PC-3 (cell line): ENCODE measurements at places on chromosomes 3 and 15.
A peak's percentile ranks its signal among the peaks of the same experiment; 100 is the strongest.

DNA sequence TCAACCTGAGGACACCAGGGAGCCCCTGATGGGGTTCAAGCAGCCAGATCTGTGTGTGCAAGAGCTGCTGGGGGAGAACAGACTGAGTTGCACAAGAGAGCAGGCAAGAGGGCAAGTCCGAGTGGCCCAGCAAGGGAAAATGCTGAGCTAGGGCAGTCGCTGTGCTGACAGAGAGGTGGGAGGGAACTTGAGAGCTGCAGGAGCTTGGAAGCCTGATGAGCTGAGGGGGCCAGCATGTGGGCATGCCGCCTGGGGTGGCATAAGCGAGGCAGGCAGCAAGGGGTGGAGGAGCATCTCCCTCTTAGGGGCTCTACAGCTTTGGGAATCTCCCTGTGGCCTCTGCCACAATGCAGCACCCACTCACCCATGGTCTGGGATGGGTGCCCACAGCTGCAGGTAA is 4.7 kb upstream of the CORO2B start:
- DNase-seq, result no peak

DNA sequence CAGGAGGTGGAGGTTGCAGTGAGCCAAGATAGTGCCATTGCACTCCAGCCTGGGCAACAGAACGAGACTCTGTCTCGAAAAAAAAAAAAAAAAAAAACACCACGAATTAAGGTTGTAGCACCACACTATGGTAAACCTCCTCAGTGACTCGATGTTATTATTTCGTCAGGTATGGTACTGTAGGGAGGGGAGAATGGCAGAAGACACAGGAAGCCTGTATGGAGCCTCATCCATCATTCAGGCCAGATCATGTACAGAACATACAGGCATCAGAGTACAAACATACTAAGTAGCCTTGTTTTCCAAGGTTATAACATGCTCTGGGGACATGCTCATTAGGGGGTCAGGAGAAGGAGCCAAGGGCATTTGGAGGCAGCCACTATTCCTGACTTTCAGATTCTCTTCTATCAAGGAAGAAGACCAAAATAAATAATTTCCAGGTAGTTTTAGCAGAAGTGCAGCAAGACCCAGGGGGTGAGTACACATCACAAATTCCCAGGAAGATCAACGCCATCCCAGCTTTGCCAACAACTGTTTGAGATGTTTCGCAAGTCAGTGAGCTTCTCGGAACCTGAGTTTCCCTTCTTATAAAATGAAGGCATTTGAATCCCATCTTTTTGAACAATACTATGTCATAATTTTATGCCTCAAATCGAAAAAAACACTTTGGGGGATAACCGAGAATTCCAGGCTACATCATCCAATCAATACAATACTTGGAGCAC is 79.8 kb downstream of the FOXP1 start:
- peak; percentile 77 for DNase-seq

DNA sequence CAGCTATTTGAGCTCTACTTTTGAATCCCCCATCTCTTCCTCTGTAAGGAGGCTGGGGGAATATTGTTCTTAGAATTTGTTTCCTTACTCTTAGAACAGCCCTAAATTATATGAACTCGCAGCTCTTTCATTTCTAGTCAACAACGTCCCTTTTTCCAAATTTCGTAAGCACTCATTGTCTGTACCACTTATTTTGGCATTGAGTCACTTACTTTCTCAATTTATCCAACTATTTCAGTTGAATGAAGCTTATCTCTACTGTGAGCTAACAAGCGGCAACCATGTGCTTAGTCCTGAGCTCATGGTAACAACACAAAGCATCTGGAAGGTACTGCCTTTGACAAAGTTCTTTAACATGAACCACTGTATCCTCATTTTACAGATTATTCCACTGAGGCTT is 191.1 kb downstream of the GREM1 start:
- no peak for DNase-seq

GRCh38 chr15:29677871-29678461 is 144.3 kb downstream of the TJP1 start:
- no peak for DNase-seq

- DNase-seq, result no peak
These were observed 32.8 kb upstream of the OCA2 start for GRCh38 chr15:28131946-28132345.

DNA sequence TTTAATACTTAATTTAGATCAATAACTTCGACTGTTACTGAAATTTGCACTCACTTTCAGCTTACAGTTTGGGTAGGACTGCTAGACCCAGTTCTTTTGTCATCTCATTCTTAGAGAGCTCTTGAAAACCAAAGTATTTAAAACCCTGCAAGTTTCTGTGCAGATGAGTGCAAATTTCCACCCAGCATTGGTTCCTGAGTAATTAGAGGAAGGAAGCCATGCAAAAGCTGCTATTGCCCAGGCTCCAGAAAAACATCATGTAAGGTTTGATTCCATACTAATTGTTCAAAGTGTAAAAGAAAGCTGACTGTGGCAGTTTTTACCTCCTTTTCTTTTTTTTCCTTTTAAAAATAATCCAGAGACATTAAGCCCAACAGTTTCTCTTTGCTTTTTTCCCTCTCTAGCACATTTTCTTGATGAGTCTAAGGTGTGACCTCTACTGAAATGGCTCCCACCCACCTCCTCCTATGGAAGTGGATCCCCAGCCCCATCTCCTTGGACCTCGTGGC is 30.3 kb downstream of the ABHD2 start:
- DNase-seq, result no peak

- peak; percentile 14 for DNase-seq
These were observed 256.2 kb downstream of the NLGN1 start for GRCh38 chr3:173653781-173654180.

DNA sequence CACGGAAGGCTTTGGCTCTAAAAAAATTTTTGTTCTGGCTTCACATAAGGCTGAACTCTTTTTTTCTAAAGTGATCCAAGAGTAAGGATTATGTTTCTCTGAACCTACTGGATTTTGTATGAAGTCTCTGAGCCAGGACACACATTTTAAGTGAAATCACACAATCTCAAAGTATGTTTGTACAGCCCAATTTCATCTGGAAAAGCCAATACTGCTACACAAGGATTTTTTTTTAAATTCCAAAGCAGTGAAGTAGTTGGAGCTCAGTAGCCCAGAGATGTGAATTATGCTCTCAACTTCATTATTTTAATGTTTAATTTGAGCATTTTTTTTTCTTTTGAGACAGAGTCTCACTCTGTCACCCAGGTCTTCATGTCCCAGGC is 243.9 kb downstream of the FAM43A start:
- no peak for DNase-seq

DNA sequence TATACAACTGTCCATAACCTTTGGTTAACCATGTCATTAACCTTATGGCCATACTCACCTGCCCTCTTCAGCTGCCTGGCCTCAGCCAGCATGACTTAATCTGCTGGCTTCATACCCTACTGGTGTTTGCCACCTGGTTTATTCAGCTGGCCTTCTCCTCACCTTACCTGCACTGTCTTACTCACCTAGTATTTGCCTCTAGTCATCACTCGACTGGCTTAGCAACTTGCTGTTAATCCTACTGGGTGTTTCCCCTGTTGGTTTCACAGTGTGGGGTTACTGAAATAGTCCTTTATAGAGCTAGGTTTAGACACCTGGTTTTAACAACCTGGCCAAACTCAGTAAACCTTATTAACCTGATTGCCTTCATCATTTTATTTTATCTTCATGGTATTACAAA is 96.4 kb downstream of the IL12A start:
- peak; percentile 80 for DNase-seq

DNA sequence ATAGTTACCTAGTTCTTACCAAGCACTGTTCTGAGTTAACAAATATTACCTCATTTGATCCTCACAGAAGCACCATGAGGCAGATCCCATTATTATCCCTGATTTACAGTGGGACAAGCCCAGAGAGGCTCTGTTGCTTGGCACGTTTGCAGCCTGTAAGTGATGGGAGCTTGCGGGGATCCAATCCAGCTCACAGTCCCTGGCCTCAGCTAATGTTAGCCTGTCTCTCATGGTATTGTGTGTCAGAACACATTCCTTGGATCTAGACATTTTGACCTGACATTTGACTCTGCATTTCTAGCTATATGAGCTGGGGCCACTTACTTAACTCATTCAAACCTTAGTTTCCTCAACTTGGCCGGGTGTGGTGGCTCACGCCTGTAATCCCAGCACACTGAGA is 246.9 kb upstream of the LRTM1 start:
- DNase-seq, result no peak

- no peak for DNase-seq
These were observed 775 bp downstream of the ARNT2 start for GRCh38 chr15:80404761-80405553.

- DNase-seq, result no peak
These were observed 3.1 kb downstream of the ADAMTSL3 start for GRCh38 chr15:83656943-83657528.

GRCh38 chr3:99777708-99778107 is 40.0 kb upstream of the CMSS1 start:
- no peak for DNase-seq

GRCh38 chr3:152834191-152834775 is 648 bp upstream of the P2RY1 start:
- DNase-seq, result no peak

GRCh38 chr3:155869691-155870090 is 759 bp upstream of the GMPS start:
- DNase-seq, result no peak

DNA sequence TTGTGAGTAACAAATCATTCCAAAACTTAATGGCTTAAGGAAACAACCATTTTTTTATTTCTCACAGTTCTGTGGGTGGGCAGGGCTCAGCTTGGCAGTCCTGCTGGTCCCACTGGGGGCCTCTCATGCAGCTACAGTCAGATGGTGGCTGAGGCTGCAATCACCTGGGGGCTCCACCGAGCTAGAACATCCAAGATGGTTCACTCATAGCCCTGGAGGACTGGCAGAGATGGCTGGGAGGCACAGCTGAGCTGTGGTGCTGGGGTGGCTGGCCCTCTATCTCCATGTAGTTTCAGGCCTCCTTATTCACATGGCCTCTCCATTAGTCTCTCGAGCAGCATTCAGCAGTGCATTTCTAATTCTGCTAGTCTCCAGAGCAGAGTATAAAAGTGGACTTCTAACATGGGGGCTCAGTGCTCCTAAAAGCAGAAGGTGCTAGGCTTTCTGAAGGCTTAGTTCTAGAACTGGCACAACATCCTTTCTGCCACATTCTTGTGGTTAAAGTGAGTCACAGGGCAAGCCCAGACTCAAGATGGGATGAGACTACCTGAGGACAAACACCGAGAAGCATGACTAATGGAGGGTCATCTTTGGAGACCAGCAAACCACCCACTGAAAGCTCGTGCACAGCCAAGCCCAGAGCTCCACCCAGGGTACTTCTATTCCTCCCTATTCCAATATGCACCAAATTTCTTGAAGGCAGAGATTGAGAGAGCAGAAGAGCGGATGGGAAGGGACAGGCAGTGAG is 6.3 kb downstream of the CAV3 start:
- peak; percentile 99 for DNase-seq

DNA sequence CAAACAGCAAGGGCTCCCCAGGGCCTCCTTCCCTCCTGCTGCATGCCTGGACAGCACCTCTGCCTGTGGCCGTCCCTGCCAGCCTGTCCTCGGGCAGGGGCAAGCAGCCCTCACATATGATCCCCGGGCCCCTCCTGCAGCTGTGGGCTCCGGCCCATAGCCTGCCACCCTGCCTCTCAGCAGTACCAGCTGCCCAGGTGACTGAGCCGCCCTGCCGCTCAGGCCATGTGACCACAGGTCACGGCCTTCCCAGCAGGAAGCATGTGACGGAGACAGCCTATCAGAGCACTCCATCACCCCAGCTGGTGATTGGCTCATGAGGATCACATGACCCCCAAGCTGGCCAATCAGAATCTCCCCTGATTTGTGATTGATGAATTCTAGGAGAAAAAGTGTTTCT is 23.9 kb downstream of the ALDH1L1 start:
- no peak for DNase-seq

GRCh38 chr15:62324382-62324781 is 159.3 kb upstream of the C2CD4B start:
- DNase-seq, result no peak

GRCh38 chr3:44226573-44226972 is 15.1 kb upstream of the TOPAZ1 start:
- no peak for DNase-seq

- DNase-seq, result no peak
These were observed 28.6 kb upstream of the C3orf62 start for GRCh38 chr3:49305608-49306007.

GRCh38 chr3:130811557-130811956 is 64.9 kb upstream of the PIK3R4 start:
- no peak for DNase-seq

GRCh38 chr15:83766339-83766738 is 112.4 kb downstream of the ADAMTSL3 start:
- DNase-seq, result no peak

DNA sequence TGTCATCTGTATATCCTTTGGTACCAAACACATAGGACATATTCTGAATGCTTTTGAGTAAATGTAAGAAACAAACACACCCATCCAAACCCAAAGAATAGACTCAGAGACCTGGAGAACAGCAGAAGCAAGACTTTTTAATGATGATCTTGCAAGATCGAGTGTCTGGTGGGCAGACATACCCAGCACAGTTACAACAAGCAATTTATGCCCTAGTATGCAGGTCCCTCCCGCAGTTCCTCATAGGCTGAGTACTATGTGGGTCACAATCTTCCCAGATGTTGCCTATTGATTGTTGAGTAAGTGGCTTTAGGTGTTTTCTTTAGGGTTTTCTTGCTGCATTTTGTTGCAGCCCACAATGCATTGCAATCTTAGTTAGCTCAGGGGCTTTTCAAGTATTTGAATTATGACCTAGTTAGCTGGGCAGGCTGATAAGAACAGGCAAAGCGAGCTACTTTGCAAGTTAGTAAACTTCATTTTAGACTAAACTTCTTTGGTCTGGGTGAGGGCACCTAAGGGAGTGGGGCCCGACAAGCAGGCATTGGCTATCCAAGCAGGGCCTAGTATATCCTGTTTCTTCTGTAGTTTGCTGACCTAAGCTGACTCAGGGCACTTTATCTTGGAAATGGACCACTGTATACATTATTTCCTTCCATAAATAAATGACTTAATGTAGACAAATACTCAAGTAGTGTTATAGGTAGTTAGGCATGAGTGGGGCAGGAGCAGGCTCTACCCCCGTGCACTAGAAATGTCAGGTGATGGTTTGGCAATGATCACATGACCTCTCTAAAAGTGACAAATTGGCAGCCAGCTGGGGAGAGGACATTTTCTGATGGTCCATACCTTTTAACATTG is 87.3 kb upstream of the LIPC start:
- peak; percentile 39 for DNase-seq
